ENCODE measurements at places on chromosomes 5 and 9.
A peak's percentile ranks its signal among the peaks of the same experiment; 100 is the strongest.

- DNase-seq, result no peak
Observed at GRCh38 chr5:72376381-72376780, 56.2 kb downstream of the PTCD2 start.

- no peak for DNase-seq
Observed at GRCh38 chr9:111832449-111832848, 37.7 kb upstream of the SHOC1 start.

DNA sequence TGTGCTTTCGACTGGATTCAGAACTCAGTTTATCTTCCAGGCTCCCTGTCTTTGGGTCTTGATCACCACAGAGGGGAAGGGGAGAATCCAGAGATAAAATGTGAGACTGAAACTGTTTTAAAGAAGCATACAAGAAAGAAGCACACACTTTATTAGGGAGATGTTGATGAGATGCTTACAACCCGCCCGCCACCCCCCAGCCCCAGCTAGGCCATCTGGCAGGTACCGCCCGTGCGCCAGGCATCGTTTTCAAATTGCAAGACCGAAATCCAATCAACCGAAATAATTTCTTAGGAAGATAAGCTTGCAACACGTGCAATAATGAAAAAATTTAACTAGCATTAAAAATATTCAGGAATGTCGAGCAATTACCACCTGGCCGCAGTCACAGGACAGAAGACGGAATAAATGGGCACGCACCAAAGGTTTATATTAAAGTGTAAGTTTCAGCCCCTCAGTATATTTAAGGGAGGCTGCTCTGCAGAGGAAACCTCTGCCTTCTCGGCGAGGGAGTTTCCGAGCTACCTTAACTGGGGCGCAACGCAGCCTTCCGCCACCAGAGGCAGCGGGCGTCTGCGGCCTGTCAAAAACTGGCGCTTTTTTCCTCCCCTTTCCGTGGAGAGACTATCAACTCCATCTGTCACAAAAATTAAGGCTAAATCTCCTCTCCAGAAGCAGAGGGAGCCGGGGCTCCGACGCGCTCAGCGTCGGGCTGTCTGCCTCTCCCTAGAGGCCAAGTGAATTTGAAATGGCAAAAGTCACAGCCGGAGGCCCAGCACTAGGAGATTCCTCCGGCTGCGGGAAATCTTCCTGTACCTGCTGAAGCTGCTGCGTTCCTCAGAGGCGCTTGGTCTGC lies 996 bp upstream of the GAS1 start:
- peak; percentile 76 for DNase-seq

DNA sequence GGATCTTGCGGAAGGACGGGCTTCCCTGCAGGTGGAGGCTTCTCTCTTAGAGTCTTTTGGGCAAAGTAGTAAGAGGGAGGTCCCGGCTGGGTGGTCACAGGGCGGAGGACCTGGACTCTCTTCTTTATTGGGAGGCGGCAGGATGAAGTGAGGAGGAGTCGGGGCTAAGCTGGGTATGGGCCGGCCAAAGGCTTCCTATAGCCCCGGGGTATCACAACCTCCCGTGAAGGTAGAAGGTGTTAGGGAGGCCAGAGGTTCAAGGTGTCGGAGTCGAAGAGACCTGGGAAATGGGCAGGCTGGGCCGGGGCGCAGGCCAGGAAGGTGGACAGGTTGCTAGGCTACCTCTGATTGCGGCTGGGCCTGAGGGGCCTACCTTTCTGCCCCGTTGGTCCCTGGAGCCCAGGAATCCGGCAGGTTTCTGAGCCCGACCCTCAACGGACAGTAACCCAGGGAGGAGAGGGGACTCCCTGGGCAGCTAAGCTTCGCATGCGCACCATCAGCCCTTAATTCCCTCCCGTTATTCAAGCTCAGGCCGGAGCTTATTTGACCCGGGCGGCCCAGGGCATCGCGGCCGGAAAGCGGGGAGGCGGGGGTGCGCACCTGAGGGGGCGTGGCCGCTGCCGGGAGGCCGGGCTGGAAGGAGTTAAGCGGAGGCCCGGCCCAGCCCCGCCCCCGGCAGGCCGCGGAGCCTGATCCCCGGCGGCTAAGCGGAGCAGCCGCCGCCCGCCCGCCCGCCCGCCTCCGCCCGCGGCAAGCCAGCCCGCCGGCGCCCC lies at the start of gene TESK1:
Gene TESK1, plus strand, starts transcription at position 685 of the 773 bp plus-strand sequence. CDS start 358 bp downstream, outside the sequence.
- DNase-seq, result peak; percentile 82

Data from HEK293T (cell line).